ENCODE measurements at places on chromosomes 4 and X.

DNA sequence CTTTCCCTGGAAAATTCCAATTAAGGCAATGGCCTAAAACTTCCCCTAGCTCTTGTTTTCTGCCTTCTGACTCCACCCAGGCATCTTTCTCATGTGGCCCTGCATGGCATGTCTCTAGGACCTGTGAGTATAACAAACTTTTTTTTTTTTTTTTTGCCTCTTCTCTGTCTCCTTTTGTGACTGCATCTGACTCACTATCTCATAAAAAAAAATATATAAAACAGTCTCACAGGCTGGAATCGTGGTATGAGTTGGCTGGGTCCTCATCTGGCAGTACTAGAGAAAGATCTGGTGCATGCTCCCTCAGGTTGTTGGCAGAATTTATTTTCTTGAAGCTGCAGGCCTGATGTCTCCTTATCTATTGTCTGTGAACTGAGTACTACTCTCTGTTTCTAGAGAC is 313.9 kb downstream of the TECRL start:
- no peak for DNase-seq

- peak; percentile 73 for DNase-seq
Measured at GRCh38 chrX:2451501-2452316, 49.1 kb downstream of the DHRSX start.

DNA sequence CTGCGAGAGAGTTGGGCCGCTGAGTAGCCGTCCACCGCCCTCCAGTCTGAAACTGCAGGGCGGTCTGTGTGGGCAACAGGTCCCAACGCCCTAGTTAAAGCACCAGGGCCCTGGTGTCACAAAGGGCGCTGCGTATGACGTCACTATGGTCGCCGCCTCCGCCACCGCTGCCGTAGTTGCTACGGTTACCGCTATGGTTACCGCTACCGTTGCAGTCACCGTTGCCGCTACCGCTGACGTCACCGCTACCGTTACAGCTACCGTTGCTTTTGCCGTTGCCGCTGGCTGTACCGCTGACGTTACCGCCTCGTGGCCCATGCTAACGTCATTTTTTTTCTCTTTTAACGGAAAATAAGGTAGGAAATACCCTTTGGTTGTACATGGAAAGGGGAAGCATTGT is at the start of gene PPP1R2C:
Gene PPP1R2C, minus strand, starts transcription at position 68 of the 400 bp plus-strand sequence. CDS start 84 bp downstream, outside the sequence.
- DNase-seq = no peak

DNA sequence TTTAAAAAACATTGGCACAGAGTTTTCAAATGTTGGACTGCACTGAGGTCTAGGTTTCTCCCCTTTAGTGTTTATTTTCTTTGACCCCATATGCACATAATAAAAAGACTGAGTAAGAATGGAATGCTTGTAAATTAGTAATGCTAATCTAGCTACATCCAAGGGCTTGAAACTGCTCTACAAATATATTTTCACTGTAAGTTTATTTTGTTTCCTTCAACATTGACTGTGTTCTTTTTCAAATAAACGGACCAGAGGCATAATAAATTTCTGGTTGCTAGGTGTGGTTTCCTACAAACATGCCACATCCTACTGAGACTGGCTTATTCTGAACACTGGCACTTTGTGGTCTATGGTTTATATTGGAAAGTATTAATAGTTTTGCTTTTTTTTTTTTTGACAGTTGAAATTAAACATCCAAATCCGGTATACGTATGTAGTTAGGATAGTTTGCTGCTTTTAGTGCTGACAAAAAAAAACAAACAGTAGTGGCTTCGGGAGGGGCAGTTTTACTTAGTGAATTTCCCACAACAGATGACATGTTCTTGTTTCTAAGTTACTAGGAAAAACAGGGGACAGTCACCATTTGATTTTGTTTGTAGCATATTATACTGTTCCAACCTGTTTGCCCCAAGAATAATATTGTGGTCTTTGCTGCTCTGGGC is 13.2 kb downstream of the CA5B start:
- peak; percentile 30 for DNase-seq

- DNase-seq = no peak
Measured at GRCh38 chr4:156749426-156750403, 221.9 kb downstream of the PDGFC start.

DNA sequence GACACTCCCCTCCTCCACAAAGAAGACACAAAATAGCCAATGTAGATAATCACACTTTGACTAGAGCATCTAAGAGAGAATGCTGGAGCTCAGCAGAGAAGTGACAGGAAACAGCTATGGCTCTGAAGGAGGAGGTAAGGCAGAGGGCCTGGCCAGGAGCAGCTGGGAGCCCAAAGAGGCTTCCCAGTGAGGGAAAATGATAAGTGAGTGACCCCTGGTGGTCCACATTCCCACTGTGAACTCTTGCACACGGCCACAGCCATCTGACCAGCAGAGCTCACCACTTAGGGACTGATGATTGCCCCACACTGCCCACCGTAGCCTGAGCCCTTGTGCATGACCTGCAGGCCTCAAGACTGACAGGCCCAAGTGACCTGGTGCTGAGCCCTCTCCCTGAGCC is 162.7 kb upstream of the GALNTL6 start:
- DNase-seq = no peak

Measured in fibroblast of skin of right quadriceps (primary cell).